ENCODE measurements at places on chromosomes 13 and 19.

- no peak for DNase-seq
Observed at GRCh38 chr19:14440049-14440448, 6.9 kb downstream of the PKN1 start.

GRCh38 chr19:40424637-40425449 lies 949 bp downstream of the SERTAD1 start:
- no peak for DNase-seq

DNA sequence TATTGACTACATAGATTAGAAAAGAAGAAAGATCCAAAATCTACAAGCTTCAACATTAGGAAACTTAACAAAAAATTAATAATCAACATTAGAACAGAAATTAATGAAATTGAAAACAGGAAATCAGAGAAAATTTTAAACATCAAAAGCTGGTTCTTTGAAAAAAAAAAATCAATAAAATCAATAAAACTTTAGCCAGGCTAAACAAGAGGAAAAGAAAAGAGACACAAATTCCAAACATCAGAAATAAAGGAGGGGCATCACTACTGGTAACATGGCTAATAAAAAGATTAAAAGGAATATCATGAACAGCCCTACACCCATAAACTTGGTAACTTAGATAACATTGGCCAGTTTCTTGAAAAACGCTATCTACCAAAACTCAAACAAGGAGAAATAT lies 110.2 kb downstream of the ATP11A start:
- DNase-seq = no peak

DNA sequence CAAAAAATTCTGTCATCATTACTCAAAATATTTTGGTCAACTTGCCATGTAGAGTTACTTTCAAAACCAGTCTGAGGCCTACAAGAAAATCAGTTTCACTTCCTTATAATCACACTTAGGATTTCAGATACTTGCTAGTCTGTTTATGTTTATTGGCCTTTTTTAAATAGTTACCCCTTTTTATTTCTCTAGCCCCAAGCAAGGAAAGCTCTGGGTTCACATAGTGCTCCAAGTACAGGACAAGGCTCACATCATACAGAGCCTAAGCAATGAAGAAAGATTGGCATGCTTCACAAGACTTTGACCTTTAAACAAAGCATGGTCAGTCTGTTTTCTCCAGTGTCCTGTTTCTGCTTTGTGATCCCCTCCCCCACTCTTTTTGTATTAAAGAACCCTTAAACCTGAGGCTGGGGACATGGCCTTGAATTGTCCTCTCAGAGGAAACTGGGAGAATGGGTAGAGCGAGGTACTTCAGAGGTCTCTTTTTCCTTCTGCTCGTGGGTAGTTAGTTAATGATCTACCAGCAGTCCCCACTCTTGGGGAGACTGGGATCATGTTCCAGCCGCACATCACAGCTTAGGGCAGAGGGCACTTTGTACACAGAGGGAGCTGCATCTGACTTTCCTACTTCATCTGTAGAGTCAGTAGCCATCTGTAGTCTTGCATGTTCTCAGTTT lies 30.7 kb downstream of the CEACAM1 start:
- DNase-seq = no peak

DNA sequence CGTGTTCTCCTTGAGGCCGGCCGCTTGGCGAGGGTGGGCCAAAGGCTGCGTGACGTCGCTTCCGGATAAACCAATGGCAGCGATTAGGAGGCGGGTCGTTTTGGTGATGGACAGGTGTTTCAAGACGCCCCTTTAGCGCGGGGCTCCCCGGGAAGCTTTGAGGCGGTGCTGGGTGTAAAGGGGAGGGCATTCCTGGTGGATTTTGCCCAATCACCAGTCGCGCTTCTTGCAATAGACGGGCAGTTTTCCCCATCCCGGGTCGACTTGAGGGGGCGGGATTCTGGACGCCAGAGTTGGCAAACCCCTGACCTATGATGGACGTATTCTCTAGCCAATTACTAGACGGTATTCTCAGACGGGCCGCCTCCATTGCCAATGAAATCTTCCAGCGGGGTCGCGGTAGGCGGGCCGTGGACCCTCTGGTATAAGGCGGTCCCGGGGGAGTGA lies 264 bp upstream of the PRMT1 start:
- DNase-seq = peak; percentile 97

- DNase-seq = no peak
Observed at GRCh38 chr13:71021825-71022422, 845.1 kb downstream of the DACH1 start.

- no peak for DNase-seq
Observed at GRCh38 chr13:89688918-89689317, 1658.6 kb upstream of the MIR17HG start.

- DNase-seq = no peak
Observed at GRCh38 chr13:59345311-59345710, 818.4 kb downstream of the DIAPH3 start.

DNA sequence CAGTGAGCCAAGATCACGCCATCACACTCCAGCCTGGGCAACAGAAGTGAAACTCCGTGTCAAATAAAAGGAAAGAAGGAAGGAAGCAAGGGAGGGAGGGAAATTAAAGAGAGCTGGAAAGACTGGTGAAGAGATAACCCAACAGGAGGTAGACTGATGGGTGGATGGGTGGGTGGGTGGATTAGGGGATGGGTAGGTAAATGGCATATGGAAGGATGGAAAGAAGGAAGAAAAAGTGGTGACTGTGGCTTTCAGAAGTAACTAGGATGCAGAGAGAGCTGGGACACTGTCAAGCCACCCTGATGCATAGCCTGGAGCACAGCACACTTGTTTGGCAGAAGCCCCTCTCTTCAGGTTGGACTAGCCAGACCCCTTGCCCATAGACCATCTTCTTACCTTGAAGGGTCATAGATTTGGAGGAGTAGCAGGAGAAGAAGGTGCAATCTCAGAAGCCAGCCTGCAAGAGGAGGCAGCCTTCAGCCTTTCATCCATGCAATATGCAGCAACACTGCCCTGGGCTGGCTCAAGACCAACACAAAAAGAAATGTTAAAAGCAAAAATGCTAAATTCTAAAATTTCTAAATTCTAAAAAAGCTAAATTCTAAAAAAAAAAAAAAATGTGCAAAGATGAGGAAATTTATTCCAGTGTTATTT lies 5.1 kb downstream of the IQCN start:
- no peak for DNase-seq

GRCh38 chr13:90846936-90847335 lies 500.6 kb upstream of the MIR17HG start:
- DNase-seq = no peak

- DNase-seq = no peak
Observed at GRCh38 chr19:5406816-5407215, 48.4 kb upstream of the ZNRF4 start.

DNA sequence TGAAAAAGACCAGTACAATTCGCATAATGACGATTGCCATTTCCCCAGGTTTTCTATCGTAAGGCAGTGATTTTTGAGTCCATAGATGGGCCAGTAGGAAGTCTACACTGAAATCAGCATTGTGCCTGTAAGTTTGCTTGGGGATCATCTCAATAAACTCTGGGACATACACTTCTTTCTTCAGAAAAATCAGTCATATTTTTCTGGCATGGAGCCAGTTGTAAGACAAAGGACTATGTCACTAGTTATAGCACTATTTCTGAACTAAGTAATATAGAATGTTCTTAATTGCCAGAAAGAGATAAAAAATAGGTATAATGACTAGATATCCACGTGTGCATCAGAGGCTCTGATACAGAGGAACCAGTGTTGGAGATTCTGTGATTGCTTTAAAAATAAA lies 243.5 kb downstream of the LMO7 start:
- no peak for DNase-seq

DNA sequence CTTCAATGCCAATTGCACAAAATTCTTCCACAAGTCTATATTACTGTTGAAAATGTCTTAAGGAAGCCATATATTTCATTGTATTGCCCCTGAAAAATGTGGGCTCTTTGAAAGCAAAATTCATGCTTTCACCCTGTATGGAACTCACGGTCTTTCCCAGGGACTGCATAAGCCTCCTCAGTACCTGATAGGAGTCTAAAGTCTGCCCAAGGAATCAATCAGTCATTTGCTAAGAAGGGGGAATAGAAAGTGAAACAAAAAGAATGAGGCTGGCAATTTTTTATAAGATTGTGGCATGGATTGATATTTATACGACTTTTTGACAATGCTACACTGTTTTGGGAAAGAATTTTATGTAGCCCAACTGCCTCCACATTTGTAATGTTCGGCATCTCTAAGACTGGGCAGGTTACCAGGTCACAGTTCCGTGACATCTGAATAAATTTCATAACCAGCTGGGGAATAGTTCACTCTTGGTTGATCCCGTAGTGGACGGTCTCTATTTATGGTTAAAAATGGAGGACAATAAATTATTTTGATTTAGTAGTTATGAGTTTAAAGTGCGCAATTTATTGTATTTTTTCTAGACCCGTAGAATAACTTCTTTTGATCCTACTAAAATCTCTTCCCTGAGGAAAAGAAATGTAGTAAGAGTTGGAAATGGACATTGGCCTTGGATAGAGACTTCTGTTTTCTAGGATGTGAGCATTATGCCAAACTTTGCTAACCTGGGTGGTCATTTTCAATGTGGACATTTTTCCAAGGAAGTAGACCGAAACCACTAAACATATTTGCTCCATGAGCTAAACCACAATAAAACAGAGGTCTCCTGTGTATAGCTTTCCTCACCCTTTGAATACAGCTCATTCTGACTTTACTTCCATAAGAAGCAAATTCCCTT lies 1585.4 kb downstream of the EFNB2 start:
- no peak for DNase-seq

- peak; percentile 78 for DNase-seq
Observed at GRCh38 chr19:54231077-54231931, 8.5 kb upstream of the LILRB3 start.

DNA sequence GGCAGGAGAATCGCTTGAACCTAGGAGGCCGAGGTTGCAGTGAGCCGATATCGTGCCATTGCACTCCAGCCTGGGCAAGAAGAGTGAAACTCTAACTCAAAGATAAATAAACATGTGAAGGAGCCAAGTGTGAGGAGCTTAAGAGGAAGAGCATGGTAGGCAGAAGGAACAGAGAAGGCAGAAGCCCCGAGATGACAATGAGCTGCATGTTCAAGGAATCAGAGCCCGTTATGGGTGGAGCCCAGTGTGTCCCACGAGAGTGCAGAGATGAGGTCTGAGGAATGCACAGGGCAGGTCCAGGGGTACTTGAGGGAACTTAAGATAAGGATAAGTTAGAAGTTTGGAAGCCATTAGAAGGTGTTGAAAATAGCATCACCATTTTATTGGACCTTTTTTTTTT lies 716 bp downstream of the FPR2 start:
- no peak for DNase-seq

- no peak for DNase-seq
Observed at GRCh38 chr13:50635504-50635903, 208.0 kb downstream of the DLEU7 start.

DNA sequence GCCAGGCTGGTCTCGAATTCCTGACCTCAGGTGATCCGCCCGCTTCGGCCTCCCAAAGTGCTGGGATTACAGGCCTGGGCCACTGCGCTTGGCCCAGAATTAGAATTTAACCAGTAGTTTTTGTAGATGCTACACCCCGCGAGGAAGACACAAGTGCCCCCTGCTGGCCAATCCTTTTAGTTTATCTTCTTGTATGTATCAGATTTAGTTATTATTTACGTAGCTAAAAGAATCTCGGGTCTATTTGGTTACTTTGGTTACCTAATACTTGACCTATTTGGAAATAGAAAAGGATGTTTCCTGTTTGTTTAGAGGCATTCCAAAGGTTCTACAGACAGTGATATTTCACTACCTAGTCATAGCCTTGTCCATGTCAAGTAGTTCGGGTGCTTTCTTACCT lies 22.0 kb downstream of the MUC16 start:
- no peak for DNase-seq

DNA sequence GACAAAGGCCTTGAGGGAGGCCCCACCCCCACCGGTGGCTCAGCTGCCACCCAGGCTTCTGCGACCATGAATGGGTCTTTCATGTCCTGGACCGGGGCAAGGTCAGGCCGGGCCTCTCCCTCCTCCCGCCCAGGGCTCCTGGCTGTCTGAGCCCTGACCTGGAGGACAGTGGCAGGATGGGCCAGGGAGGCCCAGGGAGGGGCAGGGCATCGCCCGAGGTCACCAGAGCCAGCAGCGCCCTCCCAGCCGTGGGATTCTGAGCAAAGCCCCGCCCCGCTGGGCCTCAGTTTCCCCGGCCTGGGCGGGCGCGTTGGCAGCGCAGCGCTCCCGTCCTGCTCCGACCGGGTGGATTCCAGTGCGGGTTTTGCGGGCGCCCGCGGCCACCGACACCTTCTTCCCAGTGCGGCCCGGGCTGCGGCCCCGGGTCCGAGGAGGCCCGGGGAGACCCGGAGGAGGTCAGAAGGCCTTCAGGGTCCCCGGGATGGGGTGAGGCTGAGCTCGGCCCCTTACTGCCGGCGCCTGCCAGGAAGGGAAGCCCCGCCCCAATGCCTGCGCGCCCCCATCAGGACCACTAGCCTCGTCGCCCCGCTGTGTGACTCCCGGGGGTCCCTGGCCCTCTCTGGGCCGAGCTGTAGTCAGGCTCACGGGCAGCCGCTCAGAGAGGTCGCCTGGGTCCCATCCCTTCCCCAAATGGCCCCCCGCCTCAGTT lies 24.6 kb upstream of the SEMA6B start:
- no peak for DNase-seq

DNA sequence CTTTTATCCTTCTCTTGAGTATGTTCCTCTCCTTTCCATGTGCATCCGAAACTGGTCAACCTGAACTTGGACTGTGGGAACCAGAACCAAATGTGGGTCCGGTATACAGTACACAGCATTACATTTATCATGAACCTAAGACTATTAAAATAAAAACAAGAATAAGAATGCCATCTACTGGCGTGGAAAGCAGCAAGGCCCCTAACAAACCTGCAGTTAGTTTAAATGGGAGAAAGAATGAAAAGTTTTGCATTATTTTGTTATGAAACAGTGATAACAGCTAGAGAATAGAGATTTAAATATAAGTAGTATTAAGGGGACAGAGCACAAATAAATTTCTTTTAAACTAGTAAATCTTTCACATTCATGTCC lies 159.5 kb downstream of the RBM26 start:
- no peak for DNase-seq

DNA sequence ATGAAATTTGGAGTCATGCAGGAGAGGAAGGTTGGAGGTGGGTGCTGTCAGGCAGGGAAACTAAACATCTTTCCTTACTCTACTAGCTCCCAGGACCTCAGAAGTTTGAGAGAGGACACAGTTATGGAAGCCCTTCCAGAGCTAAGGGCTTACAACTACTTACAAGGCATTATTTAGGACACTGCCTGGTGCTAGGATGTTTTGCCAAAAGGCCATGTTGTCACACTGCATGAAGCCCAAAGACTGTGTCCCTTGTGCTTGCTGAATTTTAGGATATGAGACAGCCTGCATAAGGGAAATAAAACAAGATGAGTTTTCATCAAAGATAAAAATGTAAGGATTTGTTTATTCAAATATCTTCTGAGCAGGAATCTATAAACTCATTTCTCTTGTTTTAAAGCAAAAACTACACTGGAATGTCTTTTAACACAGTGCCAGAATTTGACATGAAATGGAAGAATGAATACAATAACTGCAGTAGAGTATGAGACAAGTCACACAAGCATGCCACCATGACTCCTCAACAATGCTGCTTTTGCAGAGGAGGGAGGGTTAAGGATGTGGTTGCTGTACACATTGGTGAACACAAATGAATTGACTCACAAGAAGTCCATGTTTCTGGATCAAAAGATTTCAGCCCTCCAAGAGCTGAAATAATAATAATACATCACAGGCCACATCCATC lies 258.4 kb downstream of the SPRY2 start:
- no peak for DNase-seq

GRCh38 chr13:45846681-45847080 lies 4.9 kb downstream of the SIAH3 start:
- no peak for DNase-seq

Data from stimulated activated CD8-positive, alpha-beta memory T cell treated with anti-CD3 and anti-CD28 coated beads, Interleukin-4, amount 100 ng/mL, for 1 hour (primary cell).